ENCODE measurements at places on chromosomes 3 and 15.

- DNase-seq: no peak
Observed at GRCh38 chr3:162764808-162765071, 1268.1 kb downstream of the OTOL1 start.

GRCh38 chr3:15527031-15527459, 5.5 kb upstream of the COLQ start:
- no peak for DNase-seq

DNA sequence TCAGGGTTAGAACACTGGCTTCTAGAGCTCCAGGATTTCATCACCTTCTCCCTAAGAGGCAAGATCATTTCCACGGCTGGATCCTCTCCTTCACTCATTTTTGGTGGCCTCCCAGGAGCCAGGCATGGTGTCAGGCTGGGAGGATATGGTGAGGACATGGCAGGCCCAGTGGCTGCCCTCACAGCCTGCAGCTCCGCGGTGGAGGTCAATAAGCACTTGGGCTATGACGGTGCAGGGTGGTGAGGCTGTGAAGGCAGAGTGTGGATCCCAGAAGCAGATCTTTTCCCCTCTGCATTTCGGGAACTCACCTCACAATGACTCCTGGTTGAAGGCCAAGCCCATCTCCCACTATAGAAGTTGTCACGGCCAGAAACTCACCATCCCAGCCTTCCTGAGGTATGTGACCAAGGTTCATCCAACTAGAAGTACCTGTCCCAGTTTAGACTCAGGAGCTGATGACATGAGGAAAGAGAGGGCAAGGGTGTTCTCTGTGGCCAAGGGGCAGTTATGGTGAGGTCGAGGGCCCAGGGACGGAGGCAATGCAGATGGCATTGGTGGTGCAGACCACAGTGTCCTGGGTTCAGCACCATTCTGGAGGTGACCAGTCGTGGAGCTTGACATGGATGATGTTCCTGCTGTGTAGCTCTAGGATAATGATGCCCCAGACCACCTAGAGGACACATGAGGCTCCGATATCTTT, 100.1 kb upstream of the SMAD3 start:
- no peak for DNase-seq

GRCh38 chr3:143266927-143267326, 147.4 kb downstream of the CHST2 start:
- DNase-seq: no peak

DNA sequence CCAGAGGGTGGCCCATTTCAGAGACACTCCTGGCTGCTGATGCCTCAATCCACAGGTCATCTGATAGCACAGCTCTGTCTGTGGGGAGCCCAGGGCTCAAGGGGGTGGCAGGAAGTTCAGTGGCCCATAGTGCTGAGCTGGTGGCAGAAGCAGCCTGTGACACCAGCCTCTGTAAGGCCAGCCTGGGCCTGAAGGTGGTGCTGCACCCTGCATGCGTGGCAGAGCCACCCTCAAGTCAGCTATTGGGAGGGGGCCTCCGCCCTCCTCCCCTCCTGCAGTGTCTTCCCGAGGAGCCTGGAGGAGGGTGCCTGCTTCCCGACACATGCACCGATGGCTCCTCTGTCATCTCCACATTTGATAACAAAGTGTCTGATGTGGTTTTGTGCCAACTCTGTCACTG, 3.0 kb downstream of the PLA1A start:
- no peak for DNase-seq

DNA sequence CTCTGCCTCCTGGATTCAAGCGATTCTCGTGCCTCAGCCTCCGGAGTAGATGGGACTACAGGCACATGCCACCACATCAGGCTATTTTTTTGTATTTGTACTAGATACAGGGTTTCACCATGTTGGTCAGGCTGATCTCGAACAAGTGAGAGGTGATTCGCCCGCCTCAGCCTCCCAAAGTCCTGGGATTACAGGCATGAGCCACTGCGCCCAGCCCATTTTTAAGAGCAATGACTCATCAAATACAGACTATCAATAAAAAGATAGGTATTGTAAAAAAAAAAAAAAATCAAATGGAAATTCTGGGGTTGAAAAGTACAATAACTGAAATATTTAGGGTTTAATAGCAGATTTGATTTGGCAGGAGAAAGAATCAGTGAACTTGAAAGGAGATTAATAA, 129.0 kb downstream of the TJP1 start:
- no peak for DNase-seq

- peak; percentile 13 for DNase-seq
Observed at GRCh38 chr15:67859331-67859946, 19.6 kb upstream of the RNU6-1 start.

DNA sequence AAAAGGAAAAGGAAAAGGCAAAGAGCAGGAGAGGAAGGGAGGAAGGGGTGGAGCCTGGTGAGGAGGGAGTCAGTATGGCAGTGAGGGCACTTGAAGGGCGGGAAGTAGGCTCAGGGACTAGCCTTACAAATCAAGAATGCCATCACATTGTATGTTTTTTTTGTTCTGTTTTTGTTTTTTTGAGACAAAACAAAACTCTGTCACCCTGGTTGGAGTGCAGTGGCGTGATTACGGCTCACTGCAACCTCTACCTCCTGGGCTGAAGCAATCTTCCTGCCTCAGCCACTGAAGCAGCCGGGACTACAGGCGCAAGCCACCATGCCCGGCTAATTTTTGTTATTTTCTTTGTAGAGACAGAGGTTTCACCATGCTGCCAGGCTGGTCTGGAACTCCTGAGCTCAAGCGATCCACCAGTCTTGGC, 10.5 kb upstream of the PIK3CB start:
- no peak for DNase-seq

- peak; percentile 49 for DNase-seq
Observed at GRCh38 chr3:20186600-20187004, 596 bp upstream of the SGO1 start.

- DNase-seq: no peak
Observed at GRCh38 chr3:182668541-182668940, 124.8 kb upstream of the ATP11B start.

DNA sequence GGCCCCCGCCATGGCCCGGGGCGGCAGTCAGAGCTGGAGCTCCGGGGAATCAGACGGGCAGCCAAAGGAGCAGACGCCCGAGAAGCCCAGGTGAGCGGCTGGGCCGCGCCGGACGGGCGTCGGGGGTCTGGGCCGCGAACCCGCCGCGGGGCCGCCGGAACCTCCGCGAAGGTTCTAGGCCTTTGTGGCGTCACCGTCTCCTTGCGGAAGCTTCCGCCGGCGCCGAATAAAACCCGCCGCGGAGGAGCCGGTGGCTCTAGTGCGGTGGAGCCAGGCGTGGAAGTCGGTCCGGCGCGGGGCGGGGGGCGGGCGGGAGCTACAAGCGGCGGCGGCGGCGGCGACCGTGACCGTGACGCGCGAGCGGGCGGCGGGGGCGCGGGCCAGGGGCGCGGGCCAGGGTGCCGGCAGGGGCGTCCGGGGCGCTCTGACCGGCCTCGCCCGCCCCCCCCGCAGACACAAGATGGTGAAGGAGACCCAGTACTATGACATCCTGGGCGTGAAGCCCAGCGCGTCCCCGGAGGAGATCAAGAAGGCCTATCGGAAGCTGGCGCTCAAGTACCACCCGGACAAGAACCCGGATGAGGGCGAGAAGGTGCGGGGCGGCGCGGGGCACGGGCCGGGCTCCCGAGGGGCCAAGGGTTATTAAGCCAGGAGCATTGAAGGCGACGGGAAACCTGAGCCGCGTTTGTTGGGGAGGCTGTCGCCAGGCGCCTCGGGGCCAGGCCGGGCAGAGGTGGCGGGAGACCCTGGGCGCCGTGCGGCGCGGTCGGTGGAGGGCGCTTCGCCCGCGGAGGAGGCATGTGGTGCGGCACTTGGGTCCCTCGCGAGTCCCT, at the start of gene DNAJA4:
Gene DNAJA4, plus strand, starts transcription at position 259 of the 833 bp plus-strand sequence. Its CDS starts 202 bp downstream, at position 461.
- peak; percentile 64 for DNase-seq

GRCh38 chr3:142281474-142281873, 56.1 kb upstream of the GK5 start:
- DNase-seq: no peak

DNA sequence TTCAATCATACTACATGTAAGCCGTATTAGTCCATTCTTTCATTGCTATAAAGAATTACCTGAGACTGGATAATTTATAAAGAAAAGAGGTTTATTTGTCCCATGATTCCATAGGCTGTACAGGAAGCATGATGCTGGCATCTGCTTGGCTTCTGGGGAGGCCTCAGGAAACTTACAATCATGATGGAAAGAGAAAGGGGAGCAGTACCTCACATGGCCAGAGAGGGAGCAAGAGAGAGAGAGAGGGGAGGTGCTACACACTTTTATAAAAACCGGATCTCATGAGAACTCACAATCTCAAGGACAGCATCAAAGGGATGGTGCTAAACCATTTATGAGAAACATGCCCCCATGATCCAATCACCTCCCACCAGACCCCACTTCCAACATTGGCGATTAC, 14.3 kb upstream of the CLASP2 start:
- no peak for DNase-seq

DNA sequence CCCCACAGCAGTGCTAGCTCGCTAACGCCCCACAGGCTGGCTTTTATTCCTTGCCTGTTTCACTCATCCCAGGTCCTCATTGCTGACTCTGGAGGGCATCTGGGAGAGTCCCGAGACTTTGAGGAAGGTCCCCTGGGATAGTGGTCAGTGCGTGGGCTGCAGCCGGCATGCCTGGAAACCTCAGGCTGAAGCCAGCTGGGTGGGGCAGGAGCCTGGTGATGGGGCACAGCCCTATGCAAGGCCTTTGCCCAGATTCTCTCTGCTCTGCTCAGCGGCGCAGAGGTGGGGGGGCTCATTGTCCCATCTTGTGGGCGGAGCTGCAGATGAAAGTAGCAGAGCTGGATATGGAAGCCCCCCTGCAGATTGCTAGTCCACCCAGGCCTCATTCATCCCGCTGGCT, 55.7 kb upstream of the SMAD6 start:
- no peak for DNase-seq

DNA sequence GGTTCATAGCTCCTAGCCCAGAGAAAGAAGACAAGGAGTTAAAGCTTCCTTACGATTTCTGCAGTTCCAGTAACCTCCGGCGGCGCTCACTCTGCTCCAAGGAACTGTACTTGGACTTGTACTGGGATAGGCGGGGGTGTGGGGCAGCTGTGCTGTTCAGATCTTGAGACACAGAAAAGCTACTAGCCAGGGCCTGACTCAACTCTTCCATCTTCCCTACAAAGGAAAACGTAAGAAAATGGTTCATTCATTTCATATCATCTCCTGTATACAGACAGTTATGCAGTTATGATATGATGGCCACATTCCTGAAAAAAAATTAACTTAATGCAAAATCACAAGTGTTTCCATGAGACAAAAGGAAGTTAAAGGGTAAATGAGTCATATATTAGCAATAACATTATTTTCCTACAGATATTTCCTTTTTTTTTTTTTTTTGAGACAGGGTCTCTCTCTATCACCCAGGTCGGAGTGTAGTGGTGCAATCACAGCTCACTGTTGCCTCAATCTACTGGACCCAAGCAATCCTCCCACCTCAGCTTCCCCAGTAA, 4.6 kb downstream of the SNUPN start:
- no peak for DNase-seq

GRCh38 chr3:150828997-150829396, 66.0 kb upstream of the SIAH2 start:
- no peak for DNase-seq

DNA sequence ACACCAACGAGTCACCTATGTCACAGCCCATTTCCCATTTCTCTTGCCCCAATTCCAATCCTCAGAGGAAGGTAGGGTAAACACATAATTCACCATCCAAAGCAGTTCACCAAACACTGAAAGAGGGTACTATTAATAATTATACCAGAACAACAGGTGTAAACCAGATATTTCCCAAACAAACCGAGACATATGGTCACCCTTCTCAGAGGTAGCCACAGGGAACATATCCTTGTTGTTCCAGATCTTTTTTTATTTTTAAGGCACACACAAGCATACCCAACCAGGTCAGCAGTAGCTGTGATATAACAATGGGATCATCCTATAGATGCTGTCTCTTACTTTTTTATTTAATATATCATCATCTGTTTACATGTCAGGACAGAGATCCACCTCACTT, 24.7 kb downstream of the MAGI1 start:
- DNase-seq: no peak

- DNase-seq: no peak
Observed at GRCh38 chr3:11377719-11378118, 105.5 kb downstream of the ATG7 start.

GRCh38 chr3:18047052-18047451, 304.6 kb upstream of the TBC1D5 start:
- no peak for DNase-seq

GRCh38 chr15:88655800-88656488, 17.1 kb downstream of the ISG20 start:
- no peak for DNase-seq
